ENCODE measurements at places on chromosomes 7 and 10.

DNA sequence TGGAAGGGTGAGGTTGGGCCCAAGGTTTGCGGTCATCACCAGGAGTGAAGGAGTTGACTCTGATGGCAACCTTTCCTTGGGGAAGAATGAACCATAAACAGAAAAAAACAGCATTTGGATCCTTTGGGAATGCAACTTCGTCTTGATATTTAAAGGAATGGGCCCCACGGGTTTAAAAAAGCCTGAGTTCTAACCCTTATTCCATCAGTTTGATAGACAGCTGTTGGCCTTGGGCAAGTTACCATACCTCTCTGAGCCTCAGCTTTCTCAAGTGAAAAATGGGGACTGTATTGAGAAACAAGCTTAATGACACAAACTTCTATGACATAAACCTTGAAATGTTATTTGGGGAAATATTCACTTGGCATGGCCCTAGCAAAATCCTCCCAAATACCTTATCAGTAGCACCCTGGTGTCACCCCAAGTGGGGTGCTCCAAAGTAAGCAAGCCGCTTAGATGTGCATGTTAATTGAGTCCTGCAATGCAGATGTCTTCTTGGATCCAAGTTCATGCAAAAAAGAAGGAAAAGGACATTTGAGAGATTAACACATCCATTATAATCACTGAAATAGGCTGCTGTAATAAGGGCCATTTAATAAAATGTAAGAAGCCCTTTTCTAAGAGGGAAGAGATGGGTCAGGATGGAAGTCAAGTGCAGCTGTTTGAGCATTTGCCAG, 13.8 kb downstream of the MXI1 start:
- no peak for DNase-seq

DNA sequence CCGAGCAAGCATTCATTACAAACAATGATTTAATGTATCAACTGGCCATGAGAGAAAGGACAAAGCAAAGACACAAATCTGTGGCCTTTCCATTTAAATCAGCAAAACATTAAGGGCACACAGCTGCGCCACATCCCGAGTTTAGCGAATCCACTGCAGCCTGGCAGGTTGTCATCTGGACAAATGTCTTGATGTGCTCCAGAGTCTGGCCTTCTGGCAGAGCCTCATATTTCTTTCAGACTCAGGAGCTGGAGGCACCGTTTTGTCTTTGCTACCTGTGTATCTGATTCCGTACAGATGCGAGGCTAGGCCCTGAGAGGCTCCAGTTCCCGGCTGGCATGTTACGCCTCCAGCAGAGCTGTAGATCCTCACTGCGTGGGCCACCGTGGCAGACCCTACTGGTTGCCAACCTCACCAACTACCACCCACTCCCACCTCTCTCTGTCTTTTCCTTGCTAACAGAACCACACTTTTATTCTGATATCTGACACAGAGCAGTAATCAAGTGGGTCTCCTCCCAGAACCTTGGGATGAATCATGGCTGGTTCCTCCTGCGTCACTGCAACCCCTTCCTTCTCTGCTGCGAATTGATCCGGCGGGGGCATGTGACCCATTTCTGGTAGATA, 40.9 kb upstream of the EFCAB10 start:
- no peak for DNase-seq

GRCh38 chr7:47232751-47233412, 349.0 kb downstream of the TNS3 start:
- peak; percentile 74 for DNase-seq

GRCh38 chr10:69043931-69044531, 43.9 kb upstream of the SRGN start:
- DNase-seq = no peak

- DNase-seq = no peak
Observed at GRCh38 chr10:91691981-91692380, 59.1 kb upstream of the PPP1R3C start.
